ENCODE measurements at places on chromosomes 2 and 18.
A peak's percentile ranks its signal among the peaks of the same experiment; 100 is the strongest.

GRCh38 chr2:1253629-1254028 is 159.6 kb upstream of the TPO start:
- DNase-seq = no peak

DNA sequence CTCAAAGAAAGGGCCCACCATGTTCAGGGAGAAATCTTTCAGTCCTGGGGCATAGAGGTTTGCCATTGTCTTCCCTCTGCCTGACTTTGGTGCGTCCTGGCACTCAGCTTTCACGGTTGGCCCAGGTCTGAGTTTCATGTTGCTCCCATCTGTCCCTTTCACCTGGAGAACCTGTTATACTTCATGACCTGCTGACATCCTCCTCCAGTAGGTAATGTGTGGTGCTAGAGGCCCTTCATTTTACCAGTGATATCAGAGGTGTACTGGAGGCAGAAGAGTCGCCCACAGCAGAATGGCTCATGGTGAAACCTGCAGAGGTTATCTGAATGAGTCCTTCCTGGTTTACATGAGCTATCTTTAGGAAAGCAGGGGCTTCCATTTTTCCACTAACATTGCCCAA is 128.8 kb upstream of the DLX2 start:
- no peak for DNase-seq

GRCh38 chr2:86195055-86195807 is at the start of gene IMMT:
Gene IMMT (minus strand): TSS chr2:86195462. CDS start chr2:86195382, 80 bp downstream.
- peak; percentile 93 for DNase-seq

GRCh38 chr2:229943171-229943570 is 20.9 kb downstream of the FBXO36 start:
- DNase-seq = no peak

GRCh38 chr2:198385856-198386255 is 581.5 kb downstream of the PLCL1 start:
- no peak for DNase-seq

DNA sequence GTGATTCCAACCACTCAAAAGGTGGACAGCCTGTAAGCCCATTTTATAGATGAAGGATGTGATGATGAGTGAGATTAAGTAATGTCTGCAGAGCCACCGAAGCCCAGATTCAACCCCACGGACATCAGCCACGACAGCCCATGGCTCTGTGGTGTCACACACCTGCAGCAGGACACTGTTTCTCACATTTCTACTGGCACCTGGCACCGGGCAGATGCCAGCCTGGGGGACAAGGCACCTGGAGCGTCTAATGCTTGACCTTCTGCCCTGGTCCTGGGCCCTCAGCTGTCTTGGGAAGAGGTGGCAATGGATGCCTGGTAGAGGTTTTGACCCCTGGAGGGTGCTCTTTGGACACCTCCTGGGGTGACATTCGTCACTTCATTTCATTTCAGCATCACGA is 176.3 kb downstream of the ANAPC1 start:
- no peak for DNase-seq

DNA sequence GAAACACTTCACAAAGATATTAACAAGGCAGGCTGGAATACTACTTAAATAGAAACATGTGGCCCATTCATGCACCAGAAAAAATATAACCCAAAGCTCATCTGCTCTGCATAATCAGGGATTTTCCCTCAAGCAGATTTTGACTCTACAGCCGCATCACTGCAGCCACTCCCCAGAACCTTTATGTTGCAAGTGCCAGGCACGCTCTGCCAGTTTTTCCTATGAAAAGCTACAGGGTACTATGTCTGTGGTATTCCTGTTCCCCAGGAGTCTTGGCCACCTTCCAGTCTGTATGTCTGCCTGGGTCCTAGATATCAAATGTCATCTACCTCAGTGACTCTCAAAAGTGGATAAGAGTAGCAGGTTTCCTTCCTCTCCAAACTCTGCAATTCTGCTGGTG is 3.8 kb downstream of the COA5 start:
- DNase-seq = no peak

GRCh38 chr2:183967756-183968155 is 630.6 kb upstream of the ZNF804A start:
- DNase-seq = no peak

GRCh38 chr2:230906471-230907230 is 18.4 kb downstream of the GPR55 start:
- DNase-seq = no peak

- no peak for DNase-seq
Measured at GRCh38 chr2:172082944-172083627, 2.2 kb upstream of the DLX1 start.

DNA sequence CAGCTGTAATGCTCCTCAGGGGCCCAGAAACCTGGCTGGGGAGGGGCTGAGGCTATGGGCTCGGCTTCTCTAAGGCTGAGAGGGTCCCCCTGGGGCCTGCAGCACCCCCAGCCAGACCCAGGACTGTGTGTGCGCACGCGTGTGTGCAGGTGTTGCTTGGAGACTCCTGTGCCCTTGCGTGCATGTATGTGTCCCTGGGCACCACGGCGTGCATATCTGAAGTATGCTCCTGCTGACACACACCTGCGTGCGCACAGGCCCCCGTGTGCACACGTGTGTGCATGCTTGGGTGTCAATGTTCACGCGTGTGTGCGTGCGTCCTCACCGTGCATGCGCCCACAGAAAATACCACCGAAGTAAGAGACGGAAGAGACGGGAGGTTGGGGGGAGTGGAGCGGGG is 14.9 kb upstream of the ECEL1 start:
- DNase-seq = no peak

GRCh38 chr18:75054046-75054445 is 154.9 kb downstream of the PTGR3 start:
- no peak for DNase-seq

DNA sequence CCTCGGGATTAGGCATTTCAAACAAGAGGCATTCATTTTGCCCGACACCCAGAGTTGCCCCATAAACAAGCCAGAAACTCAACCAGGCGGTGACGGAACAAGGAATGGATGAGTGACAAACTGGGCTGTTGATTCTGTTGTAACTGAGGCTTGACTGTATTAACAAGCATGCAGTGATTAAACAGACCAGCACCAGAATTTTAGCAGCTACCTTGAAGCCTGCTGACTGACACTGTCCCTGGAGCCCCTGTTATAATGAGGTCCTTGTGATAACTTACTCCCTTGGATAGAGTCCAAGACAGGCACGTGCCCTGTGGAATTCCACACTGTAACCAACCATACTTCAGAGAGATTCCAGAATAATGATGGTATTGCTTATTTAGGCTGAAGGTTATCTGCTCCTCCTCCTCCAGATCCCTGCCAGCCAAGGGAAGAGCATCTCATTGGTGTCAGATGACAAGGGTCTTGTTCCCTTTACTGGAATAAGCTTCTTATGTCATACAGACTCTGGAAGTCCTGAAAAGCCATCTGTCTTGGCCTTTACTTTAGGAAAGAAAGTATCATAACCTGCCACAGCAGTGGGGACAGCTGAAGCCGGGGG is 97.1 kb upstream of the RMDN2 start:
- DNase-seq = no peak

- DNase-seq = no peak
Measured at GRCh38 chr2:186348200-186348599, 137.9 kb upstream of the ZC3H15 start.

DNA sequence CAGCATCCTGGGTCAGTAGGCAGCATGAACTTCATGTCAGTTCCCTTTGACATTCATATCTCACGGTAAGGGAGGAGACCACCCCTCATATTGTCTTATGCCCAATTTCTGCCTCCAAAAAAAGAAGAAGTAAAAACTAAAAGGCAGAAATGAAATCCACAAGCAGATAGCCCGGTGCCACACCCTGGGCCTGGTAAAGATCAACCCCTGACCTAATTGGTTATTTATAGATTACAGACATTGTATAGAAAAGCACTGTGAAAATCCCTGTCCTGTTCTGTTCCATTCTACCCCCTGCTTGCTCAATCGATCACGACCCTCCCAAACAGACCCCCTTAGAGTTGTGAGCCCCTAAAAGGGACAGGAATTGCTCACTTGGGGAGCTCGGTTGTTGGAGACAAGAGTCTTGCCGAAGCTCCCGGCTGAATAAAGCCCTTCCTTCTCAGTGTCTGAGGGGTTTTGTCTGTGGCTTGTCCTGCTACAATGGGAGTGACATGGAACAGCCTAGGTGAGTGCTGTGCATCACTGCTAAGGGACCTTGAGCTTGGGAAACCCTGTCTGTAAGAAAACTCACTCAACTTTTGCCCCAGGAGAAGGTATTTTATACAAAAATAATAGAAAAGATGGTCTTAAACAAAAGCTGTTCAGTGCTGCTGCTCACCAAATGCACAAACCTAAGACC is 11.1 kb downstream of the NDUFV2 start:
- DNase-seq = no peak

DNA sequence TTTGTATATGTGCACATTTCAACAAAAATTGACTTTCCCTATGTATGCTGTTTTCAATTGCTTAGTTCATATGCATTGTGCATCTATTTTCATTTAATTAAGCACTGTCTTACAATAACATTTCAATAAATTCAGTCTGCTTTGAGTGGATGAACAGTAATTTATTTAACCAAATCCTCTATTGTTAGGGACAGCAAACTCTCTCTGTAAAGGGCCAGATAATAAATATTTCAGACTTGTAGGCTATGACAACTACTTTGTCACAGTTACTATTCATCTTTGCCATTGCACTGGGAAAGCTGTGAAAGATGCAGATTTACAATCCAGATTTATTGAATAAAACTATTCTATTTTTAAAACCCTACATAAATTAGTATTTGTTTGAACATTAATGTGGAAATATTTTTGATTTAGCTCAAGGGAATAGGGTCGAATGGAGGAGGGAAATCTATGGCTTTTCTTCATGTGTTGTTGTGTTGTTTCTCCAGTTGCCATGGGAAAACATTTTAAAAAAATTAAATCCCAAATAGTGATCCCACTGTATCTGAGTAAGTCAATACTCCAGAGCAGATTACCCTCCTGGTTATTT is 14.2 kb upstream of the RAB27B start:
- DNase-seq = no peak

DNA sequence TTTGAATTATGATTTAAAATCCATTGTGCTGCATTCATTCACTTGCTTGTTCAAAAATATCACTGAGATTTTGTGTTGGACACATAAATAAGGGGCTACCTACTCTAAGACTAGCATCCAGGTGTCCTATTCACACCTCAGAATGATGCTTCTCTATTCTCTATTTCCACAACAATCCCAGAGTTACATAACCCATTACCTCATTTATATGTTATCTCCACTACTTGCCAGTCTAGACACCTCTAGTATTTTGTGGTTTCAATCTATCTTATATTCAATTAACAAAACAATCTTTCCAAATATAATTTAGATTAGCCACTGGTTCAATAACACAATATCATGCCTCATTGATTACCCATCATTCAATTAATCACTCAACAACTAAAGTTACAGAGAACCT is 409.8 kb downstream of the NCKAP5 start:
- DNase-seq = no peak

- no peak for DNase-seq
Measured at GRCh38 chr2:57876313-57876712, 170.3 kb upstream of the VRK2 start.

DNA sequence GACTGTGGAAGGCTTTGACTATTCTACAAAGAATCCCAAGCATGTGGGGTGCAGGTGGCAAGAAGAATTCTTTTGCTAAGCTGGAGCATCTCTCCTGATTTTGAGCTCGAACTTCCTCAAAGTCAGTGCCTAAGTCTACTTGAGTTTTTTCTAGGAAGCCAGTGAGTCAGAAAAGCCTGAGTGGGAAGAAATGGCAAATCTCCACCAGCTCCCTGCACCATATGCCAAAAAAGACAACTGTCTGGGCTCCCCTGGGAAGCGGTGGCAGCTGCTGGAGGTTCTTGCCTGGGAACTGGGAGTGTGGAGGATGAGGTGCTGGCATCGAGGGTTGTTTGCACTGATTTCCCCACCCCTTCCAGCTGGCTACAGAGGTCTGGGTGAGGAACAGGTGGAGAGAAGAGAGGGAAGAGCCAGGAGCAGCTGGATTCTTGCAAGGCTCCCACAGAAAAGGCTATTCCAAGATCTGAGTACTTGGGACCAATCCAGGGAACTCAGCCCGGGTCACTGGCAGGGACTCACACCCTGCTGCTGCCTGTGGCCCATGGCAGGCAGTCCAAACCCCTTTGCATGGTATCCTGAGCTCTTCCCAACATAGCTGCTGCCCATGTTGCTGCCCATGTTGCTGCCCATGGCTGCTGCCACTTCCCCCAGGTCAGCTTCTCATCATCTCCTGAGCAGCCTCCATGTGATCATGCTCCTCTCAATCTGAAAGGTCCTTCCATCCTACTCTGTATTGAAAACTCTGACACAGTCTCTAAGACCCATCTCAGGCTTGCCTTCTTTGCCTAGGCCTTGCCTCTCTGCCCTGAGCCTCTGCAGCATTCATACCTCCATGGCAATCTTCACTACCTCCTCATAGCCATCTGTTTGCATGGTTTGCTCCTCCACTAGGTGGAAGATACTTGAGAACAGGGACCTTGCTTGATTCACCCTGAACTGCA is 128.3 kb upstream of the SPATS2L start:
- no peak for DNase-seq

- DNase-seq = no peak
Measured at GRCh38 chr2:7154656-7155055, 237.4 kb downstream of the RNF144A start.

DNA sequence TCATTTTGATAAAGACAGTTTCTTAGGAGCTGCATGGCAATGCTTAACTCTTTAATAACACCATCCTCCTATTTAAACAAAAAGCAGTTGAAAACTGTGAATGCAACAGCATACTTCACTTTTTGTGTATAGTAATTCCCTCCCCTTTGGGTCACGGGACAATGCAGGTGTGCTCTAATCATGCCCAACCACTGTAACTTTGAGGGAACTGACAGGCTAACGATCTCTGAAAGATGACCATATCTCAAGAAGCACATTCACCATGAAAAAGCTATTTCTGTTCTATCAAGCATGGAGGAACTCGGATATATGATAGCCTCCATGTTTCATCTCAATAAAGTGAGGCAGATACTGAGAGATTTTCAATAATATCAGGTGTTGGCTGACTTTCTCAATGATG is 81.1 kb upstream of the CD226 start:
- DNase-seq = no peak

DNA sequence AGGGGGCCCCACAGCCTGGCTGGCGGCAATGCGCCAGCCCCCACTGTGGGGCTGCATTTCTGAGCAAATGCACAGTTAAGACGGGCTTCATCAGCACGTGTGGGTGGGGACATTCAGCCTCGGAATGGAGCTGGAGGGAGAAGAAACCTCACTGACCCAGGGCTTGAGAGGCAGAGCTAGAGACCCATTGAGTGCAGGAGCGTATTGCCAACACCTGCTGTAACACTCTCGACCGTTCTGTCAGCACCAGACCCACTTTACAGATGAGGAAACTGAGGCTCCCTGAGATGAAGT is 200.9 kb upstream of the RAB6C start:
- no peak for DNase-seq

- peak; percentile 42 for DNase-seq
Measured at GRCh38 chr18:13218368-13218991, at the start of gene LDLRAD4. Gene LDLRAD4 (plus strand): TSS chr18:13218760.

DNA sequence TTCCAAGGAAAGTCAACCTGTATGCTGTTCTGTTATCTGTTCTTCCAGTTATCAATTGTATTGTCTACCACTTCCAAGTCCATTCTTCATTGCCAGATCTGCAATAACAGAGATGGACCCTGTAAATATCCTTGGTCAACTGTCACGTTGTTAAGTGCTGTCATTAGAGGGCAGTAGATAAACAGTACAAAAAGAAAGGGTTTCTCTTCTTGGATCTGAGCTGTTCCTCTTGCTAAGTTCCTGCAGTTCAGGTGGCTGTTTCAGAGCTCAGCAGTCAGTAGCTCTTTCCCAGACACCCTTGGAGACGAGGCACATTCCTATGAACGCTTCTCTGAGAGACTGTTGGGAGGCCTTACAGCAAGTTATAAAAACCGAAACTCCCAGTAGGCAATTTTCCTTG is 957.1 kb upstream of the CHAC2 start:
- DNase-seq = no peak

- DNase-seq = no peak
Measured at GRCh38 chr18:62420151-62420512, 95.0 kb downstream of the TNFRSF11A start.
